ENCODE measurements at places on chromosomes 4 and X.

- DNase-seq: no peak
Measured at GRCh38 chrX:139382529-139382928, 148.0 kb upstream of the F9 start.

DNA sequence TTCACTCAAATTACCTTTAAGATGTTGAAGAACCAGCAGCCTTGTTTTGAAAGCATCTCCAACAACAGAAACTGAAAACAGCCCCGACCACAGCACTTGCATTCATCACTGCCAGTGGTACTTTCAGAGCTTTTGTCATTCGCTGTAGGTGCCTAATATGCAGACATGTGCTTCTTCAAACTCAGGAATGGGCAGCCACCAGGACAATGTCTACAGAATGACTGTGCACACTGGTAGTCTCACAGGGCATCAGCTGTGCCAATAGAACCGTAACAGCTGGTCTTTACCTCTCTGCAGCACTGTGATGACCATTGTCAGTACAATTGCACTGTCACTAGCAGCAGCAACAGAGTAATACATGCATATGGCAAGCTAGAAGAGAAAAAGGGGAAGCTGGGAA lies 1149.7 kb downstream of the STPG2 start:
- DNase-seq: no peak

- no peak for DNase-seq
Measured at GRCh38 chr4:187179086-187180058, 455.7 kb upstream of the FAT1 start.

- DNase-seq: no peak
Measured at GRCh38 chr4:15104825-15105224, 102.5 kb downstream of the CPEB2 start.

DNA sequence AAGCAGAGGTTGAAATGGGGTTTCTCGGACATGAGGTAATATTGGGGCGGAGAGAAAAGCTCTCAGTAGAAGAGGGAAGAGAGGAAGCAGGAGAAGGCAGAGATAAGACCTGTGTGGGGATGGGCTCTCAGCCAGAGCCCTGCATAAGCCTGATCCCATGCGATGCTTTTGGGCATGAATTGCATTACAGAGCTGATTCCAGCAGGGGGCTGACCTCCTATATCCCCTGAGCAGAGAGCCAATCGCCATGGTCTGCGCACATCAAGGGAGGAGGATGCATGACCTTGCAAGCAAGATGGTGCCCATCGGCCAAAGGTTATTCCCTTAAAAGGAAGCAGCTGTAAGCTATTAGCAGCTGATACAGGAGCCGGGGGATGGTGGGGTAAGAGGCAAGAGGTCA lies 7.6 kb downstream of the ANOS1 start:
- DNase-seq: no peak

- DNase-seq: no peak
Measured at GRCh38 chr4:66636349-66636748, 909.0 kb downstream of the CENPC start.

- DNase-seq: no peak
Measured at GRCh38 chr4:118296729-118297128, 56.1 kb downstream of the PRSS12 start.

DNA sequence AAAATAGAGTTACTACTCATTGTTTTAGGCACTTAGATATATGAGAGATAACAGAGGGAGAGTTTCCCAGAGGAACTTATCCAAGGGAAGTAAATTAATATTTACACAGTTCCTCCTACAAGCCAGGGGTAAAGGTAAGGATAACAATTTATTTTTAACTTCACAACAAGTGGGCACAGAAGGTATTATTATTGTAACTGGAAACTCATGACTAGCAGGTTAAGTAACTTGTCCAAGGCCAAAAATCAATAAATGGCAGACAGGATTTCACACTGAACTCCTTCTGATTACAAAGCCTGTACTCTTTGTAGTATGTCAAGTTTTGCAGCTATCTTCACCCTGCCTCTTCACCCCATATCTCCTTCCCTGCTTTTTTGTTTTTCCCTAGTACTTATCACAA lies 46.9 kb upstream of the F8A3 start:
- DNase-seq: no peak

DNA sequence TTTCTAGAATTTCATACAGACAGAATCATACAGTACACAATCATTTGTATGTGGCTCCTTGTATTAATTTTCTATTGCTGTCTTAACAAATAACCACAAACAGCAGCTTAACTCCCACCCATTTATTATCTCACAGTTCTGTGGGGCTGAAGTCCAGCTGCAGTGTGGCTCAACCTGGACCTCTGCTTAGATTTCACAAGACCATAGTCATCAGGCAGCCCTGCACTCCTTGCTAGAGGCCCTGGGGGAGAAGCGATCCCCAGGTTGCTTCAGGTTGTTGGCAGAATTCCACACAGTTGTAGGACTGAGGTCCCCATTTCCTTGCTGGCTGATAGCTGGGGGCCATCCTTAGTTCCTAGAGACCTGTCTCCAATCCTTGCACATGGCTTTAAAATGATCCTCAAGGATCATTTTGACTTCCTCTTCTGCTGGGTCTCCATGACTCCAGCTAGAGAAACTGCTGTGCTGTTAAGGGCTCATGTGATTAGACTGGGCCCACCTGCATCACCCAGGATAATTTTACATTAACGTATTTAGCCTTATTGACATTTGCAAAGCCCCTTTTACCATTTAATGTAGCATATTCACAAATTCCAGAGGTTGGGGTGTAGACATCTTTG lies 60.9 kb upstream of the SMAD1 start:
- DNase-seq: no peak

DNA sequence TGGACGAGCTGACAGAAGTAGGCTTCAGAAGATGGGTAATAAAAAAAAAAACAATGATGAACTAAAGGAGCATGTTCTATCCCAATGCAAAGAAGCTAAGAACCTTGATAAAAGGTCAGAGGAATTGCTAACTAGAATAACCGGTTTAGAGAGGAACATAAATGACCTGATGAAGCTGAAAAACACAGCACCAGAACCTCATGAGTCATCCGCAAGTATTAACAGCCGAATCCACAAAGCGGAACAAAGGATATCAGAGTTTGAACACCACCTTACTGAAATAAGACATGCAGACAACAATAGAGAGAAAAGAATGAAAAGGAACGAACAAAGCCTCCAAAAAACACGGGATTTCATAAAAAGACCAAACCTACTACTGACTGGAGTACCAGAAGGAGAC lies 10.5 kb downstream of the NELFA start:
- no peak for DNase-seq

- no peak for DNase-seq
Measured at GRCh38 chr4:138954428-138954827, 61.2 kb upstream of the NOCT start.

DNA sequence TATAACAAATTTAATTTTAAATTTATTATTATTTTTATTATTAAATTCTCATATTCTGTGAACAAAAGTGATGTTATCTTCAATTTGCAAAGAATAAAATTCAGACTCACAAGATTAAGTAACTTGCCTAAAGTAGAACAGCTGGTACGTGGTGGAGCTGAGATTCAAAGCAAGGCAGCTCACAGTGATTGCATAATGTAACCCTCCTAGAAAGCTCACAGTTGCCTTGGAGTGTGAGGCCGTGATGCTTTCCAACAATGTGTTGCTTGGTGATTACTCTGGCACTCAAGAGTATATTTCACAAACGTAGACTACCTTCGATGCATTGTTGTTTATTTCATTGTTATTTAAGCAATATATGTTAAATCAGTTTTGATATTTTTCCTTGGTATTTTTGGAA lies 1039.2 kb upstream of the PABPC4L start:
- no peak for DNase-seq

DNA sequence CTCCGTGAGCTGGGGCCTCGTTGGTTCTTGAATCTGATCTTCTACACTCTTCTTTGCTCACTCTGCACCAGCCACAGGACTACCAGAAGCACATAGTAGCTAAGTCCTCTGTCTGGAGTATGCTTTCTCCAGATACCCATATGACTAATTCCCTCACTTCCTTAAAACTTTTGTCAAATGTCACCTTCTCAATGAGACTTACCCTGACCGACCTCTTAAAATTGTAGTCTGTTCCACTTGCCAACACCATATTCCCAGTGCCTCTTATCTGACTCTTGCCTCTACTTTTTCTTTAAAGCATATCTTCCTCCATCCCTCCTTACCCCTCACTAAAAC lies 10.0 kb downstream of the PARM1 start:
- DNase-seq: no peak

- DNase-seq: peak; percentile 14
Measured at GRCh38 chrX:132488180-132488705, 595 bp downstream of the MBNL3 start.

DNA sequence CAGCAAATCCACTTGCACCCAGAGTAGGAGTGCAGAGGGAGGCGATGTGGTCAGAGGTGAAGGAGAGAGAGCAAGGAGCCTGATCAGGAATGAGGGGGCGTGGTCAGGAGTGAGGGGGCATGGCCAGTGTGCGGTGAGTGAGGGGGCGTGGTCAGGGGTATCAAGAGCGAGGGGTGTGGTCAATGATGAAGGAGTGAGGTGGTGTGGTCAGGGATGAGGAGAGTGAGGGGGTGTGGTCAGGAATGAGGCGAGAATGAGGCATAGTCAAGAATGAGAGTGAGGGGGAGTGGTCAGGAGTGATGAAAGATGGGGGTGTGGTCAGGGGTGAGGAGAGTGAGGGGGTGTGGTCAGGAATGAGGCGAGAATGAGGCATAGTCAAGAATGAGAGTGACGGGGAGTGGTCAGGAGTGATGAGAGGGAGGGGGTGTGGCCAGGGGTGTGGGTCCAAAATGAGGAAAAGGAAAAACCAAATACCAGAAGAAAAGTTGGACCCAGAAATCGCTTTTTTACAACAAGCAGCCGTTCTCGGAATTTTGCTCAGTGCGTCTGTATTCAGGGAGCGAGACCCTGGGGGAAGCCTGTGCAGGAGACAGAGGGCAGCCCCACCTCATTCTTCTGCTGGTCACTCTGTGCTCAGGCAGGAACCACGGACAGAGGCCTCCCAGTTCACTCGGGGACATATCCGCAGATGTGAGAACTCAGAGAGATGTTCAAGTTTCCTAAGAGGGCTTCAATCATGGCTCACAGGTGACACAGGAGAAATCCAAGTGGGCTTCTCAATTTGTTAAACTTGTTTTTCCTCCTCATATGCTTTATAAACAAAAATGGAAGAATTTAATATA lies 47.5 kb downstream of the MAGEA1 start:
- no peak for DNase-seq

DNA sequence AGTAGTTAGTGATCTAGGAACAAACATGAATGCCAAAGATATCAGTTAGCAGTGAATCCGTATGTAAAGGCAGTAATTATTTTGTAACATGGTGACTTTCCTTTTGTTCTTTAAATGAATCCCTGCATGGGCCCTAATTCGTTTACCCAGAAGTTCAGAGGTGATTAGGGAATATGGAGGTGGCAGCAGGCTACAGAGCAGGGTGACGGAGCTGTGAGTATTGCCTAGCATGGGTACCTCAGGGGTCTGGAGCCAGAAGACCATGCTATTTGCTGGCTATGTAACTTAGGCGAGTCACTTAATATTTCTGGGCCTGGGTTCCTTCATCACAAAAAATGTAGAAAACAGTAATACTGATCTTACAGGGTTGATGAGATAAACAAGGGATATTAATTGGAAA lies 184.9 kb downstream of the ENOX2 start:
- no peak for DNase-seq

GRCh38 chr4:63922146-63922545 lies 487.1 kb downstream of the TECRL start:
- no peak for DNase-seq

GRCh38 chr4:111066001-111066400 lies 443.1 kb upstream of the PITX2 start:
- DNase-seq: no peak

GRCh38 chr4:7987148-7987989 lies 47.7 kb upstream of the AFAP1 start:
- DNase-seq: no peak

GRCh38 chrX:85288992-85289723 lies 45.4 kb downstream of the ZNF711 start:
- DNase-seq: no peak

GRCh38 chrX:39115166-39115565 lies 313.9 kb downstream of the MID1IP1 start:
- DNase-seq: no peak

DNA sequence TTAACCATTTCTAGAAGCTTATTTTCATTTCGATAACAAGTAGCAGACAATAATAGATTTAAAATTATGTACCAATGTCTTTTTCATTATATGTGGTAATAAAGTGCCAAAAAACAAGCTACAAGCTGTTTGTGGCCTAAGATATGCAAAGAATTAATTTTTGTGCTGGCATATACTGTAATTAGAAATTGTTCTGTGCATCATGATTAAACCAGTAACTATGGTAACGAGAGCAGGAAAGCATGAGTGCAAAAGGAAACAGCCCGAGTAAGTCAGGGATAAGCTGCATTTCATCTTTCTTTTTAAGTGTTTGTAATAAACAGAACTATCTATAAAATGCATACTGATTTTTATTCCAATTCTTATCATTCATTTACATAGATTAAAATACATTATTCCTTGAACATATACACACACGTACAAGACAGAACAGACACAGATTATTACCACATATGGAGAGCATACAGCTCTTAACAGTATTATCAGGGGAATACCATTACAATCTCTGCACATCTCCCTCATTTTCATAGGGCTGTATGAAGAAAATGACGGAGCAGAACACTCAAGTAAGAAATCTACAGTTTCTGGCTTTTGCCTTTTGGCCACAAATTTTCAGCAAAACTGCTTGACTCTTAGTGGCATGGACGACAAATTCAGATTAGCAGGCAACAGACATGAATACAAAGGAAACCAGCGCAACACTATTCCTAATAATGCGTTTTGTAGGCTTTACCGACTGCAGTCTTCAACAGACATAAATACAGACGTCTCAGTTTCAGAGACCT lies 121.3 kb upstream of the WDR17 start:
- no peak for DNase-seq

DNA sequence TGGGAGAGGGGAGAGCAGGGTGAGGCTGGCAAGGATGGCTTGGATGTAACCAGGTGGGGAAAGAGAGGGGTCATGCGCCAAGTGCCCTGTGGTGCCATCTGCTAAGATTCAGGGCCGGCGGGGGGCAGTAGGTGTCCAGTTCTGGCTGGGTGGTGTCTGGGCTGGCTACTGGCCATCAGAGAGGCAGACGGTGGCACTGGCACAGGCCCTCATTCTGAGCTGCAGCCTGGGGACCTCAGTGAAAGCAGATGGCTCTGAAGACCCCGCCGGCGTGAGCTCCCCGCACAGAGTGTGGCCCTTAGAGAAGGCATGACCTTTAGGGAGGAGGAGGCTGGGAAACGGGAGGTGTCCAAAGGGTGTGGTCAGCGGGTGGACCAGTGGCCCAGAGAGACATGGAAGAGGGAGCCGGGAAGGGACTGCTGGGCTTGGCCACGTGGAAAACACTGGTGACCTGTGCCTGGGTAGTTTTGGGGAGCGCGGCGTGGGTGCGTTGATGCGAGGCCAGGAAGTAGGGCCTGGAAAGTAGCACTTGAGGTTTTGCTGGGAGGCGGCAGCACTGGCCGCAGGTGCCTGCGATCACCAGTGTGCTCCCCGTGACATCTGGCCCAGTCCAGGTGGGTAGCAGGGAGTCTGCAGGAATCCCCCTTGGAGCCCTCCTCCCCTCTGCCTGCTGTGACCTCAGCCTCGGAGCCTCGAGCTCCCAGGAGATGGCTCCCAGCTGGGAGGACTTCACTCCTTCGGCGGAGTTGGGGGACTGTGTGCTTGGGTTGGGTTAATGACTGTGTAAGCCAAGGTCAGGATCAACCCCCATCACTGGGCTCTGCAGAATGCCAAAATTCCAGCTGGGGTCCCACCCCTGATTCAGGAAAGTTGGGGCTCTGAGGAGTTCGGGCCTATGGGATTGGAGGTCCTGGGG lies 9.3 kb upstream of the SH3TC1 start:
- no peak for DNase-seq

All from SIG-M5 (cell line).